ENCODE measurements at places on chromosomes 11 and 22.

DNA sequence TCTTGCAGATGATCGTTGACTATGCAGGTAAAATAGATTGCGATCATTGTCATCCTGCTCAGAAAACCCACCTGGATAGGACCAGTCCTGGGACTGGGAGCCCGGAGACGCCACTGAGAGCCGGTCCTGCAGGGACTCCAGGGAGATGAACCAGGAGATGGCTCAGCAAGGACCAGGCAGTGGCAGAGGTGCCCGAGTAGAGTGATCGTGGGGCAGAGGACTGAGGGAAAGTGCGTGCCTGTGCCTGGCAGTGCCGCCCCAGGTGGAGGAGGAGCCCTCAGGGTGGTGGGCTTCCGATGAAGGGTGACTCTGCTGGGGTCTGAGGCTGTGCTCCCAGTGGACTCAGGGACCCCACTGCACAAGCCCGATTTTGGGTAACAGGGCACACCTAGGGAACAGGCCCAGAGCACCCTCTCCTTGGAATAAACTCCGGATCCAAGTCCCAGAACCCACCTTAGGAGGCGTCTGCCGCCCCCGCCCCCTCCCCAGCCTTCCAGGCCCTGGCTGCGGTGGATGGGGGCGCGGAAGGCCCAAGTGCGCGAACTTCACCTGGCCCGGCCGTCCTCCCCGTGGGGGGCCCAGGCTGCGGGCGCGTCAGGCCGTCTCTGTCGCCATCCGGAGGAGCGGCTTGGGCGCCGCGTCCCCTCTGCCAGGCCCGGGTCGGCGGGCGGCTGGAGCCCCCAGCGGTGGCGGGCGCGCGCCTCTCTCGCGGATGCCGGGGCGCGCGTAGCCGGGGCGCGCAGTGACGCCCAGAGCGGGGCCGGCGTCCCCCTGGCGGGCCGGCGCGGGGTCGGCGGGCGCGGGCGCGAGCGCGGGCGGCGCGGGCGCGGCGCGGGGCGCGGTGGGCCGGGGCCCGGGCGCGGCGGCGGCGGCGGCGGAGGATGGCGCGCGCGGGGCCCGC is 1338.8 kb downstream of the BRD1 start:
- DNase-seq = peak; percentile 60

DNA sequence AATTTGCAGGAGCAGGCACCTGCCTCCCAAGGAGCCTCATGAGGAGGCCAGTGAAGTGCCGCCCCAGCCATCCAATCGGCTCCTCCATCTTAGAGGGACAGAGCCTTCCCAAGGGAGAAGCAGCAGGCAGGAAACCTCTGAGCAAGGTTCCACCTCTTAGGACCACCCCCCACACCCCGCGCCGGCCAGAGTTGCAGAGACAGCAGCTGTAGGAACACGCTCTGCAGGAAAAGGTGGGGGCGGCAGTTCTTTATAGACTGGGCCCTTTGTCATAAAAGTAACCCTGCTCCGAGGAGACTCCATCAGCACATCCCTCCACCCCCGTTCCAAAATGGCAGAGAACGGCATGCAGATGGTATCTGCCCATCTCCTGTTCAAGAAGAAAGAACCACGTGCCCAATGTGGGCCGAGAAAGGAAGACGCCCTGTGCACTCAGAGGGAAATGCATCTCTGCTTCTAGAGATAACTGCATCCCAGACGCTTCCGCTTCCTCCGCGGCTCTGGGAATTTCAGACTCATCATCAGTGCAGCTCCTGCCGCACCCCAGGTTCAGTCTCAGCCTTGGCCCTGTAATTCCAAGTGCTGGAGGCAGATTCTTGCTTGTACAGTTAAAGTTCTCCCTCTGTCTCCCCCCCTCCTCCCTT is 98.5 kb downstream of the SPATA19 start:
- no peak for DNase-seq

- DNase-seq = no peak
Measured at GRCh38 chr22:50105208-50106100, 15.6 kb downstream of the MOV10L1 start.

- peak; percentile 49 for DNase-seq
Measured at GRCh38 chr11:68021167-68021787, 9.2 kb upstream of the NDUFS8 start.

DNA sequence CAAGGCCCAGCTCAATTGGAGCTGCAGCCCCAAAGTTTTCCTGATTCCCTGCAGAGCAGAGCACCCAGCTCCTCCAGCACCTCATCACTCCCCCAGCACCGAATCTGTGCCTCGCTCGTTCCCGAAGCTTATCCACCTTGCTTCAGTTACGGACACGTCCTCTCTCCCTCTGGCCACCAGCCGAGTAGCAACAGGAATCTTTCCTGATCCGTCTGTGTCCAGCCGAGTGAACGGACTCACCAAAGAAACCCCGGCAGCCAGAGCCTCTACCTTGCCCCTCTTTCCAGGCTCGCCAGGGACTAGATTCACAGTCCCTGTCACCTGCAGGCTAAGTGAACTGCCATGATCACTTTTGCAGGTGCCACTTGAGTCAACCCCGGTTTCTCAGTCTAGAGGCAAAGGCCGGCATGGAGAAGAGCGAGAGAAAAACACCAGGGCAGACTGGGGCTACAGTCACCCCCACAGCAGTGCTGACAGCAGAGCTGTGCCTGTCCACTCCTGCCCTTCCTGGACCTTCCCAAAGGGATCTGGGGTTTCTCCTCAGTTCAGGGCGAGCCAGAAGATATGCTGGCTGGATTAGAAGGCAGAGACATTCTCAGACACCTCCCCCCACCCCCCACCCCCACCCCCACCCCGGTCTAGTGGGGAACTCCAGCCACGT is 32.3 kb downstream of the BID start:
- no peak for DNase-seq

DNA sequence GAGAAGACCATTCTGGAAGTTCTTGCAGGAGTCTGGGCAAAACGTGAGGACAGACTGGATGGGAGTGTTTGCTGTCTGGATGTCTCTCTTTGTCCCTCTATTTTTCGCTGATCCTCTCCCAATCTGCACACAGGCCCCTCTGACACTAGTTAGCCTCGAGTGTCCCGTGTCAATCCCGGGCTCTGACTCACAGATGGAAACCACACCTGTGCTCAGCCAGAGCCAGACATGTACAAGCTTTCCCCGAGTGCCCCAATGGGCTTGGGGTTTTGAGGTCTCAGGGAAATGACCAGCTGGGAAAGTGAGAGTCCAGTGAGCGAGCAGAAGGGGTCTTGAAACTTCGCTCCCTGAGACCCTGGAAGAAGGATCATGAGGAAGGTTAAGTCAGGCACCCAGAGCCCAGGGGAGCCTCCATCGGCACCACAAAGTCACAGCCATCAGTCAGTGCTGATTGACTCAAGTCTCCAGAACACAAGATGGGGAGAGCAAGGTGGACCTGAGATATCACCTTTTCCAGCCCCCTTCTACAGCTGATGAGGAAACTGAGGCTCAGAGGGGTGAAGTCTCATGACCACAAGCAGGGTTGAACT is 13.9 kb downstream of the APOL2 start:
- no peak for DNase-seq

DNA sequence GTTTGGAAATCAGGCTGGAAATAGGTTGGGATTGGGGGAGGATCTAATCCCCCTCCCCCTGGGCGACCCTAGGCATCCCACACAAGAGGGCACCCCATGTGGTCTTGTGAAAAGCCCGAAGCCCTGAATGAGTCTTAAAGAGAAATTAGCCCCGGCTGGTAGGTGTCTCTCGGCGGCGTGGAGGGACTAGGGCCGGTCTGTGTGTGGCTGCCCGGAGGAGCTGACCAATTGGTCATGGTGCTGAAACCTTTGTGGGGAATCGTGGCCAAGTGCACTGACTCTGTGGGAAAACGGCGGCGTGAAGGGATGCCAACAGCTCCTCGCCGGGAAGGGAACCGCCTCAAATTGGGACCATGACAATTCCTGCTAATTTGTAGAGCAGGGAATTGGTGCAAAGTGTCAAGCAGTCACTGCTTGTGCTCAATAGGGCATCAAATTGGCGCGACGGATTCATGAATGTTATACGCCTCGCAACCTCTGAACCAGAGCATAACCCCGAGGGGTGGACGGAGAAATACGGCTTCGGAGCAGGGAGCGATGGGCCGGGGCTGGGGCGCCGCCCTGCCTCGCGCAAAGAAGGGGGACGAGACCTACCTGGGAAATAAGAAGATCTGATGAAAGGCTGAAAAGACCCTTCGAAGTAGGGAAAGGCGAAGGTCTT is 1.5 kb downstream of the DBX1 start:
- peak; percentile 94 for DNase-seq

- no peak for DNase-seq
Measured at GRCh38 chr11:83713708-83714107, 427.5 kb upstream of the CCDC90B start.

DNA sequence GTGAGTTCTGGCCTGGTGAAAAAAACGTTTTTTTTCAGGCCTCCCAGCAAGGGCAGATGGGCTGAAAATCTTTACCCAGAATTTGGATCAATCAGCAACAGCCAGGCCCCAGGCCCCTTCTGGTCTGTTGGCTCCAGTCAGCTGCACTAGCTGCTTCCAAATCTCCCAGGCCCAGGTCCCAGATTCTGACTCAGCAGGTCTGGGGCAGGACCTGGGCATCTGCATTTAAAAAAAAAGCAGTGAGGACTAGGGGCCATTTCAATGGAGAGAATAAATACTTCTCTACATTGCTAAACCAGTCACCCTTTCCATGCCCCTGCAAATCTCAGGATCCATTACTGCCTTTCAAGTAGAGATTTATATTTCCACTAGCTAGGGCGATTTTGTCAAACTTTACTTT is 4.3 kb downstream of the SLC15A3 start:
- DNase-seq = no peak

GRCh38 chr11:57746920-57747319 is 4.7 kb downstream of the BTBD18 start:
- no peak for DNase-seq

DNA sequence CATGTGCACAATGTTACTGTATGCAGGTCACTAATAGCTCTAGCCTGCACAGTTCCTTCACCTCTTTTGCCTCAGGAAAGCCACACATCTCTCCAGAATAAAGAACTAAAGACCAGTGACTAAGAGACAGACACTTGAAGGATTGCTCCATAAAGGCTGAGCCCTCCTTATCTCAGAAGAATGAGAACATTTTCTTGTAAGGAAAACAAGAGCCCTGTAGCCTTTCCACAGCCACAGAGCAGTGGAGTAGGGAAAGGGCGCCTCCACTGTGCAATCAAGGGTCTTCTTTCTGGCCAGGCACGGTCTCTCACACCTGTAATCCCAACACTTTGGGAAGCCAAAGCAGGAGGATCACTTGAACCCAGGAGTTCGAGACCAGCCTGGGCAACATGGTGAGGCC is 202.6 kb upstream of the TMEM45B start:
- DNase-seq = no peak

DNA sequence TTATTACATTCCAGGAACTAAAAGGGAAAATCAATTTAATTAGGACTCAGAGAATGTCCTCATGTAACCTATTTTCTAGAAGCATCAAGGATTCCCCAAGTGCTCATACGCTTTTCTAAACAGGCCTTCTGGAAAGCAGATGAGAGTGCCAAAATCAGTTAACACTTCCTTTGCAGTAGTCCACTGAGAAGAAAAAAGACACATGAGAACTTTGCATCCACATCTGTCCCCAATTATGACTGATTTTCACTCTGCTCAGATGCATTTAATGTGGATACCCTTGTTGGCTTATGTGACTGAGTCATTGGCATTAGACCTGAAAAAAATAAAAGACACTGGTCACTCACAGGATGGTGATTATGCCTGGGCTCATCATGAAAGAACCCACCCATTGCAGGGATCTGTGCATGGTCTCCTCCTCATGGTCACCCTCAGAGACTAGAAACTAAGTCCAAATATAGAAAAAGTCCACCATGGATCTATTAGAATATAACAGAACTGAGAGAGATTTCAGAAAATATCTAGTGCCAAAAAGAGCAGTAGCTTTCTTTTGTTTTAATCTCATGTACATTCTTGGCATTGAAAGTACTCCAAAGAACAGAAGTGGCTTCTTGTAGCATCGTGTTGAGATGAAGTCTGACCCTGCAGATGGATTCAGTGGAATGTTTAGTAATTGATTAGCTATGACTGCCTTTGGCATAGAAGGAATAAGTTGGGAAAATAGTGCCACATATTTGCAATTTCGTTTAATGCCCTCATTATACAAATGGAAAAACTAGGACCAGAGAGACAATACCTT is 48.8 kb upstream of the FIBIN start:
- no peak for DNase-seq

DNA sequence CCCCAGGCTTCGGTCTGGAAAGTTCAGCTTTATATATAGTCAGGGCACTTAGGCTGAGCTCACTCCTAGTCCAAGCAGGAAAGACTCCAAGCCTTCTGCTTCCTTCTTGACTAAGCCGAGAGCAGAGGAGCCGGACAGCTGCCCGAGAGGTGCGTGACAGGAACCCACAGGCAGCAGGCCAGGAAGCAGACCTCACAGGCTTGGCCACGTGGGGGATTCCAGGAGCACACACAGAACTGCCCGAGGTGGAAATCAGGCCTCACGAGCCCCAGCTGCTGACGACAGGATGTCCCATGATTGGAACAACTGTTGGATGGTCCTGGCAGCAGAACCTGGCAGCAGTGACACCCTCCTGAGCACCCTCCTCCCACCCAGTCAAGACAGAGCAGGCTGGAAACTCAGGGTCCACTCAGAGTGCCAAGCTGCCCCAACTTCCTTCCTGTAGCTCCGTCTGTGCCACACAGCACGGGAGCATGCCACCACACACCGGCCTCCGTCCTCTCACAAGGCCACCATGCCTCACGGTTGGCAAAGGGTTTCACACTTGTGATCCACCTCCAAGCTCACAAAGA is 5.4 kb downstream of the PLA2G6 start:
- no peak for DNase-seq

Data from kidney (tissue), 22 donors.